ENCODE measurements at places on chromosomes 1 and 21.

- no peak for DNase-seq
These were observed 29.1 kb upstream of the SLC16A1 start for GRCh38 chr1:112985123-112985522.

GRCh38 chr21:17901458-17902079 is 82.4 kb upstream of the C21orf91 start:
- no peak for DNase-seq

DNA sequence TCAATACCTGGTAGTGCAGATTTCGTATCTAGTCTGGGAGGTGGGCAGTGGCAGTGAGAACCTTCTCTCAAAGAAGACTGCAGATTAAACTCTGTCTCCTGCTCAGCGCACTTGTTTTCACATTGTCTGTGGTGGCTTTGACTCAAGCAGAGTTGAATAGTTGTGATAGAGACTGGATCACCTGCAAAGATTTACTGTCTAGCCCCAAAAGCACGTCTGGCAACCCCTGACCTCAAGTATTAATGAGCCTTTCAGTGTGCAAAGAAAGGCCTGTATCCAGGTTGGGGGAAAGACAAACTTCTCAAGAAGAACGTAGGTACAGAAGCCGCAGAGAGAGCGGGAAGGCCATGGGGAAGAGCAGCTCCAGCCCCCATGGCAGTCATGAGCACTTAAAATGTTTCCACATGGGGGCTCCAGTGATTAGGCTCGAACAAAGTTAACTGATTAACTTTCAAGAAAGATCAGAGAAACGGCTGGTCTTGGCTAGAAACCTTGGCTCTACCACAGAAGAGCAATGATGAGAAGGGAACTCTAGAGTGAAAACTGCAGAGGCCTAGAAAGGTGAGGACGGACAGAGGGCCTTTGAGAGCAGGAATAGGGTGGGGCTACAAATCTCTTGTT is 15.2 kb downstream of the HENMT1 start:
- no peak for DNase-seq

DNA sequence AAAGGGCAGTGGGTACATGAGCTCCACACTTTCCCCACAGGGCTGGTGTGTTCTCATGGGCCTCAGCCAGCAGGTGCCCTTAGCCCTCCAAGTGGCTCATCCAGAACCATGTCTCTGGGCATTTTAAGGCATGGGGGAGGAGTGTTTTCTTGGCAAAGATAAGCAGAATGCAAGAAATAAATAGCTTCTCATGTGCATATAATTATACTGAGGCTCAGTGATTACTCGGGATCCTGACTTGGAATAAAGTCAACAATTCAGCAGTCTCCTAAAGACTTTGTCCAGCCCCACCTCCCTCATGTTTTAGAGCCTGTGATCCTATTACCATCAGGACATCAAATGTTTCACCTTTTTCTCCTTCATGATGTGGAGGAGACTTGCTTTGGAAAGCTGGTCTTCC is 92.7 kb upstream of the COG2 start:
- no peak for DNase-seq

DNA sequence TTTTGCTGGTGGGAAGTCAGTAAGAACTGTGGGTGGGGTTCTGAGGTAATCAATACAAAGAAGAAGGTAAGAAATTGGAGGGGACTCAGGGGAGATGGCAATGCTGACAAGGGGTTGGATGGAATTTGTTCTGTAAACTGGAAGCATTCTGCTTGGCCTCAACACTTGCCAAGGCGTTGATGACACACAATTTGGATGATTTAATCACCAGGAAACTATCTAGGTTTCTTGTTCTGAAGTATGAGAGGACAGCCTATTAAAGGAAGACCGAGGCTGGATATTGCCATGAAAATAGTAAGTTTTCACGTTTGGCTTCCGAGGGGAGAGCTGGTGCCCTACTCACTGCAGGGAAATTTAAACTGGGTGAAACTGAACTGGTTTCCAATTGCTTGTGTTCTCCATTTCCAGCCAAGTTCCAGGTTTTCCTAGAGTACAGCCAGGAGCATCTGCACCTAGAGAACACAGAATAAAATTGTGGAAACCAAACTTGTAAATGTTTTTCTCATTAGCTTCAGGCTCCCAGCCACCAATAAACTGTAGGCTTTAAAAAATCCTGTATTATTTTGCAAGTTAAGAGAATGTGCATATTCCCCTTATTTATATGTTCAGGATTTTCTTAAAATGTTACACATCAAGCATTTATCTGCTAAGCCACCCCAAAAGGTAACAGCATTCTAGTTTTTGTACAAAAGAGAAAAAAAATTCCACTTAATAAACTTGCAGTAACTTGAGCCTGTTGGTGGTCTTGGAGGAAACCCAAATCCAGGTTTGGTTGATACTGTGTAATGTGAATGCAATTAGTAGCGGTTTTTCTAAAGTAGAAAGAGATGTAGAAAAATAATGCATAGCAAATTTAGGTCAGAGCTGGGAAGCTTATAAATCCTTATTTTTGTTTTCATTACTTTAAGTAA is 53.8 kb downstream of the ROR1 start:
- no peak for DNase-seq

DNA sequence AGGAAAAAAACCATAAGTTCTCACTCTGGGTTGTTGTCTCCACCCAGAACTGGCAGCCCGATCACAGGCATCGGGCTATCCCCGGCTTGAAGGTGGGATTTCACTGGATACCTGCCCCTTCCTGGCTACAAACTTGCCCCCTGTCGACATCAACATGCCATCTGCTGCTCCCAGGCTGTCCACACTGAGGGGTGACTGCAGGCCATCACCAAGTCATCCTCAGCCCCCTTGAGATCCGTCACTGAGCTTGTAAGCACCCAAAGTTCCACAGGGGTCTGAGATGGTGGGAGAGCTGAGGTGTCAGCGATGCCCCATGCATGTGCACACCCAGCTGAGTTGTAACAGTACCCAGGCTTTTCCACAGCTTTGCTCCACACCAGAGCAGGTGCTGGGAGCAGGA is 211.0 kb downstream of the AMY1C start:
- no peak for DNase-seq

GRCh38 chr1:58064166-58064565 is 482.4 kb downstream of the OMA1 start:
- no peak for DNase-seq

DNA sequence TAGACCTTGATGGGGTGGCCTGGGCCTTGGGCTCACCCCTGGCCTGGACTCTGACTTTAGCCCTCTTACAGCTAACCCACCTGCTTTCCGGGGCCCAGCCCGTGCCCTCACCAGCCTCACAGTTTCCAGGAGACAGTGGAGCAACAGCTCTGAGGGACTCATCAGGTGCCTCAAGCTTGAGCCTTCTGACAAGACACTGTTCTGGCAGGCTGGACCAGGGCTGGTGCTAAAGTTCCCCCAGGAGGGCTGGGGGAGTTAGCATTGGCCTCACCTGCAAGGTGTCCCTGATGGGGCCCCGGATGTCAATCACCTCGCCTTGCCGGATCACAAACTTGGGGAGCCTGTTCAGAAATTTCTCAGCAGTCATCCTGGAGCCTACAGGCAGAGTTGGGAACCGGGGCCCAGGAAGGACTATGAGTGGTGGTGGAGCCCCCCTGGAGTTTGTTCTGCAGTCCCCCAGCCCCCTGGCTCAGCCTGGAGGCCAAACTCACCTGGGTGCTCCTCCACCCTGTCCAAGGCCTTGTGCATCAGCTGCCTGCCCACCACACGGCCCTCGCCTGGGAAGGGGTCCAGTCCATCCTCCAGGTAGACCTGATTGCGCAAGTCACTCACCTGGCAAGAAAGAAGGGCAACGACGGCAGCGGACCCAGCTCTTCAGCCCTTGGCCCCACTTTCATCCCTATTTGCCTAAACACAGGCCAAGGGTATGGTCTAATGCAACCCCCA is 4.1 kb downstream of the SH3BGRL3 start:
- no peak for DNase-seq

GRCh38 chr1:198295971-198296370 is 139.2 kb downstream of the NEK7 start:
- DNase-seq = no peak

GRCh38 chr1:53328541-53329499 is 950 bp upstream of the LRP8 start:
- no peak for DNase-seq

DNA sequence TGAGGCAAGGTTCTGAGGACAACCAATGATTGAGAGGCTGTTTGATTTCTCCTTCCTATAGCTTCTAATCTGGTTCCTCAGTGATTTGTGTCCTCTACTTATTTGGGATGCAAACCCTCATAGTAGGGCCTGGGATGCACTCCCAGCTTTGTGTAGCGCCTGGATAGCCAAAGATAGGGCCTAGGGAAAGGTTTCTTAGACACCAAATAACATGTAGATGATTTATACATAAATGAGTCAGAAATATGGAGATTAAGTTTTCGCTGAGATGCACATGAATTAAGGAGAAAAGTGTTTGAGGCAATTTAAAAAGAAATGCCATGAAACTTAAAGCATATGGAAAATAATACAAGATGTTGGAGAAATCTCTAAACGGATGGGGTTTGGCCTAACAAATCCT is 66.0 kb upstream of the LMO4 start:
- no peak for DNase-seq

GRCh38 chr1:33390542-33390941 is 40.4 kb downstream of the PHC2 start:
- DNase-seq = no peak

DNA sequence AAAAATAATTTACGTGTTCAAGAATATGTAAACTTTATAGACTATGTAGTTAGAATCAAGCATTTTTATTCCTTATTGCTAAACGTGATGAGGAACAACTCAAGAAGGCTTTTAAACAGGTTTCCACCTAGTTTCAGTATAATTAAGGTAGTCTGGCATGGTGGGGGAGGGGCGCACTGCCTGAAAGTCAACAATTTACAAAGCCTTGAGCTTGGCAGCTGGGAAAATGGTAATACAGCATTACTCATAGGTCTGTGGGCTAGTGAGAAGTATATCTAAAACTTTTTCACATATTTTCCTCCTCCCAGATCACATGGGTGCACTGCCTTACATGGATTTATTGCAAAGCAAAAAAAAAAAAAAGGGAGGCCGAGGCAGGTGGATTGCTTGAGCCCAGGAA is 75.2 kb downstream of the EVI5 start:
- no peak for DNase-seq

GRCh38 chr1:241473026-241473425 is 46.5 kb downstream of the FH start:
- no peak for DNase-seq

- no peak for DNase-seq
These were observed 777.8 kb upstream of the PRMT6 start for GRCh38 chr1:106278716-106279115.

- no peak for DNase-seq
These were observed 106.7 kb downstream of the RNF220 start for GRCh38 chr1:44511769-44512168.

GRCh38 chr1:47756006-47756405 is 241.2 kb downstream of the TRABD2B start:
- no peak for DNase-seq

- no peak for DNase-seq
These were observed 57.3 kb downstream of the PKN2 start for GRCh38 chr1:88741413-88741812.

- no peak for DNase-seq
These were observed 119.8 kb upstream of the IRF2BP2 start for GRCh38 chr1:234729561-234730474.

DNA sequence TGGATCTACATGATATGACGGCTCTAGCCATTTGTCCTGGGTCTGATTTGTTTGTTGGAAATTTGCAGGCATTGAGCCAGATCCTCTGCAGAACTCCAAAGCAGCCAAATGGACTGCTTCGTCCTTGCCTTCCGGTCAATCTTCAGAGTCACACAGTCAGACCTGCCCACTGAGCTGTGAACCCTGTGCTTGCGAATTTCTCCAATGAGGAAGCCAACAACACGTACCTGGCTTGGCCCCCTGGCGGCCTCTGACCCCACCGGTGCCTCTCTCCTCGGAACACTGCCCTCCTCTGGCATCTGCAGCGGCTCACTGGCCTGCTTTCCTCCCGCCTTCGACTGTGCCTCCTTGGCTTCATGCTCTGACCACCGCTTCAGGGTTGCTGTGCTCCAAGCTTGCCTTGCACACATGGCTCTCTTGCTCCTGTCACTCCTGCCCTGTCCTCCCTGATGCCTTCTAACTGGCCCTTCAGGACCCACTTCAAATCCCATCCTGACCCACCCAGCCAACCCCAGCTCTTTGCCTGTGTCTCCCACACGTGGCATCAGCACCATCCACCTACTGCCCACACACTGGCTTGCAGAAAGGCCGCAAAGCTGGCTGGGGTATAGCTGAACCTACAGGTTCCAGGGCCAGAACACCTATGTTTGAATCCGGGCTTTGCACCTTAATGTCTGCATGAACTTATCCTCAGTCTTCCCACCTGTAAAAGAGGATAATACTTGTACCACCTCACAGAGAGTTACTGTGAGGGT is 128.2 kb downstream of the KCNN3 start:
- no peak for DNase-seq

- no peak for DNase-seq
These were observed 7.5 kb downstream of the RBM15 start for GRCh38 chr1:110346690-110347089.

DNA sequence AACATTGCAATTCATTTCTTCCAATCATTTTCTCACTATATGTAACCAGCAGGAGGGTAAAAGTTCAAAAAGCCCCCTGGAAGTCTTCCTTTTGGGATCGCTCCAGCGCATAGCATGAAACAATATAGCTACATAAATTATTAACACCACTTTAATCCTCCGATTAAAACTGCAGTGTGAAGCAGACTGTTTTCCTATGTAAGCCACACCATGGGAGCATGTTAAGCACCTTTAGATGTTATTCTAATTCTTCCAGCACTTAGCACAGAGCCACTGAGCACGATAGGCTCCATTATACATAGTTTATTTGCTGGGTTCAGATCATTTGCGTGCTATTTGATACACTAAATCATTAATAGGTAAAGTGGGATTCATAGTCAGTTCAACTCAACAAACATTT is 18.4 kb upstream of the GADD45A start:
- DNase-seq = no peak

DNA sequence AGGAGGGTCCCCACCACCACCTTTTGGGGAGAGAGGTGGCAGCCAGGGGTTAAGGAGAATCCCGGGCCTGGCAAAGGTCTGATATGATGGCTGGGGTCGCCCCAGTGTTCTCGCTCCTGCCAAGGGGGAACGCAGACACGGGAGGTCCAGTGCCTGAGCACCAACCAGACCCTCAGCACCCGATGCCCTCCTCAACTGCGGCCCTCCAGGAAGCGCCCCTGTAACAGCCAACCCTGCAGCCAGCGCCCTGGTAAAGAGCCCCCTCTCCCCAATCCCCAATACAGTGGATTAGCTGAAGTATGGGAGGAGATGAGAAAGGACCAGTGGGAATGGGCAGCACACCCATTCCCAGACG is 10.4 kb downstream of the ADAMTSL4 start:
- DNase-seq = no peak

DNA sequence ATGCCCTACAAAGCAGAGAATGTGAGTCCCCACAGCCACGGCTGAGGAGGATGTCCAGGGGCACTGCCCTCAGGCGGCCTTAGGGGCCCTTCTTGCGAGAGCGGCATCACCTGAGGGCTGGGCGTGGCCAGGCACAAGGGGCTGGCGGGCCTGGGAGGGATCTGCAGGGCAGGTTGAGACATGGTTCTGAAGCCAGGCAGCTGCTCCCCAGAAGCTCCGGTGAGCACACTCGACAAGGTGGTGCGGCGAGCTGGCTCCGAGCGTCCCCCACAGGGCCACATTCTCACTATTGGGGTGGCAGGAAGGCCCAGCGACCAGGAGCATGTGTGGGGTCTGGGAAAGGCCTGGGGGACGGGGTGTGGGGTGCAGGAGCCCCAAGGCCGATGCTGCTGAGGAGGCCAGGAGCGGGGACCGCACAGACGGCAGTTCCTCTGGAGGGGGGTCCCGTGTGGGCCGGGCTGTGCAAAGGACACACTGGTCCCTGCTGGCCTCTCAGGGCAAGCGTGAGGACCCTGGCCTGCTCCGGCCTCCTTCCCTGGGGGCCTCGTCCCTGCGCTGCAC is 47.2 kb downstream of the MORN1 start:
- no peak for DNase-seq

Measured in LNCaP clone FGC (cell line).